ENCODE measurements at places on chromosomes 2 and 18. TPM values are rescaled to one million over a fixed set of nuclear protein-coding genes. Genes with fewer than 3 reads are reported as not detected.

CCDC150 gene
- total RNA-seq: 12.2 TPM

NPAS2 gene
- total RNA-seq: 4.0 TPM

DNA sequence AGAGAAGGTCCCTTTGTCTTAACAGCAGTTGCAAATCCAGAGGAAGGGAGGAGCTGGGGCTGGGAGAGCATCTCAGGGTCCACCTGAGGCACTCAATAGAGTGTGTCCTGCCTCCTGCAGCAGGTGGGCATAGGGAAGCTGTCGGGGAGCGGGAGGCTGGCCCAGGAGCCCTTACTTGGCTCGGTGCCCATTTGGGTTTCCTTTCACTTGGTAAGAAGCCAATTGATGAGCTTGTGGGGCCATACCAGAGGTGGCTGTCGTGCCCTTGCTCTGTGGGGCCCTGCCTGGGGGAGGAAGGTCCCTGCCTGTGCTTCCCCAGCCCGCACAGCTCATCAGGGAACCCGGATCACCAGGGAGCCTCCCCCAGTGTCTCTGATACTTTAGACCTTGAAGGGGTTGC, 229.7 kb downstream of the DYSF start:
- no peak for DNase-seq

SLC9A4 gene
- total RNA-seq: not detected

DNA sequence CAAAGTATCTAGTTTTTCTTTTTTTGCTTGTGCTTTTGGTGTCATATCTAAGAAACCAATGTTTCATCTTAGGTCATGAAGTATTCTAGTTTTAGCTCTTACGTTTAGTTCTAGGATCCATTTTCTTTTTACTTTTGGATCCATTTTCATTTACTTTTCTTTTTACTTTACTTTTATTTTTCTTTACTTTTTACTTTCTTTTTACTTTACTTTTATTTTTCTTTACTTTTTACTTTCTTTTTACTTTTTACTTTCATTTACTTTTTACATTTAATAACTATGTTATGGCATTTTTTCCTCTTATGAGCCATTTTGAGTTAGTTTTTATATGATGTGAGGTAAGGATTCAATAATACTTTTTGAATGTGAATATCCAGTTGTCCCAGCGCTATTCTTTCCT, 213.4 kb downstream of the ZFP36L2 start:
- no peak for DNase-seq
